ENCODE measurements at places on chromosomes 12 and 14.

GRCh38 chr12:84435682-84436081 lies 476.9 kb downstream of the SLC6A15 start:
- no peak for DNase-seq

DNA sequence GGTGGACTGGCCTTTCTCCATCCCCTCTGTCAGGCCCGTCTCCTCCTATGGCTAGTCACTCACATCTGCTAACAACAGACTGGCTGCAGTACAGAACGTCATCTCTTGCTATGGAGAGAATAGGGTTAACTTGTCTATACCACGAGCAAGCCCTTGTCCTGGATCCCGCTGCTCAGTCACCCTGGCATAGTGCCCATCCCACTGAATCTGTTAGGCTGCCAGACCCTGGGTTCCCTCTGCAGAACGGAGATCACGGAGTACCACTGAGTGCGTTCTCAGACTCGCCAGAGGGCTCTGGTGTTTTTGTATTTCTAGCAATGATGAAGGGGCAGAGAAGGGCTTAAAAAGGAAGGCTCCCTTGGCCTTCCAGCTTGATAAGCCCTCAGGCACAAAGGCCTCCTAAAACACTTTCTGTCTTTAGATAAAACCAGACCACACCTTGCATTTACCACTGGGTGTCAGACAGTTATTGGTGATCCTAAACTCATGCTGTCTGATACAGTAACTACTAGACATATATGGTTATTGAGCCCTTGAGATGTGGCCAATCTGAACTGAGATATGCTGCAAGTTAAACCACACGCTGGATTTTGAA lies 6.3 kb upstream of the NRIP2 start:
- no peak for DNase-seq

- DNase-seq: no peak
These were observed 65.6 kb upstream of the RPL10L start for GRCh38 chr14:46717211-46717610.

- no peak for DNase-seq
These were observed 11.2 kb downstream of the HHIPL1 start for GRCh38 chr14:99656171-99656570.

GRCh38 chr14:93146119-93146518 lies 30.4 kb upstream of the ITPK1 start:
- no peak for DNase-seq

DNA sequence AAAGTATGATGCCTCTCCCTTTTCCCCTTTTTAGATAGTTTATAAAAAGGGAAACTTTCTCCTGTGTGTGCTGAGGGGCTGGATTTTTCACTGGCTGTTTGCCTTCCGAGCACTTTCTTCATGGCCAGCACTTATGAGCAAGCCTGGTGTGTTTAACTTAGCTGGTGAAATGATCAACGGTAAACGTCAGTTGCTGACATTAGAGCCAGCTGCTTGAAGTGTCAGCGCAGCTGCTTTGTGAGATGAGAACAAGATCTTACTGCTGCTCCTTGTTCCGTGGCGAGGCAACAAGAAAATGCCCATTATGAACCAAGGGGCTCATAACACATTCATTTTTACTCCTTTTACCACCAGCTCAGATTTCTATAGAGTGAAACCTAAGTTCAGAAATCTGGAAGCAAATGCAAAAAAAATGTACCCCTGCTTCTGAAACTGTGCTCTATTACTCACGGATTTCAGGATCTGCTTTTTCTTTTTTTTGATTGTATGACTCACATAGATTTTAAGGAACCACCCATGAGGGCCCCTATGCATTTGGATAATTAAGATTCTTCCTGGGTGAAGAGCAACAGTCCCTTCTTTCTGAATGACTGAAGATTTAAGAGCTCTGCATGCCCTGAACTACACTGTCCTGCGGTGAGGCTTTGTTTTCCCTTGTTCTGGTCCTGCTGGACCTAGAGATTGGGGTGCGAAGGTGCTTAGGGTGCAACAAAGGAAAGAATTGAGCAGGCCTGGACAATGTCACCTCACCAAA lies 74.3 kb upstream of the CPM start:
- DNase-seq: peak; percentile 72

- no peak for DNase-seq
These were observed 5.2 kb downstream of the AVIL start for GRCh38 chr12:57813111-57813970.

GRCh38 chr14:25400607-25401206 lies 350.8 kb upstream of the STXBP6 start:
- peak; percentile 81 for DNase-seq

GRCh38 chr12:44158746-44159145 lies 322.9 kb downstream of the TMEM117 start:
- DNase-seq: peak; percentile 64

- no peak for DNase-seq
These were observed 18.9 kb downstream of the BCAT1 start for GRCh38 chr12:24929953-24930352.

GRCh38 chr12:75553398-75553797 lies 42.0 kb upstream of the KRR1 start:
- DNase-seq: peak; percentile 66

GRCh38 chr12:62772416-62772955 lies 162.5 kb downstream of the PPM1H start:
- no peak for DNase-seq

DNA sequence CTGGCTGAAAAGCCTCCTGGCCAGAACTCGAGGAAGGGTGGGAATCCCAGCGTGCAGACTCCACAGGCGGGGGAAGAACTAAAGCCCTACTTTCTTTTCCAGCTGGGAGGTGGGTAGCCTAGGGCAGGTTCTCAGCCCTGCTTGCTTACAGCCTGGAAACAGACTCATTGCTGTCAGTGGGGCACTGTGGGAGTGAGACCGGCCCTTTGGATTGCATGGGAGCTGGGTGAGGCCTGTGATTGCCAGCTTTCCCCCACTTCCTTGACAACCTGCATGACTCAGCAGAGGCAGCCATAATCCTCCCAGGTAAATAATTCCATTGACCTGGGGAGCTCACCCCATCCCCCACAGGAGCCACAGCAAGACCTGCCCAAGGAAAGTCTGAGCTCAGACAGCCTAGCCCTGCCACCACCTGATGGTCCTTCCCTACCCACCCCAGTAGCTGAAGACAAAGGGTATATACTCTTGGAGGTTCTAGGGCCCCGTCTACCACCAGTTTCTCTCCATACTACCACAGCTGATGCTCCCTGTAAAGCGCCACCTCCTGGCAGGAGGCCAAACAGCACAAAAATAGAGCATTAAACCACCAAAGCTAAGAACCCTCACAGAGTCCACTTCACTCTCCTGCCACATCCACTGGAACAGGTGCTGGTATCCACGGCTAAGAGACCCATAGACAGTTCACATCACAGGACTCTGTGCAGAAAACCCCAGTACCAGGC lies 294.1 kb downstream of the SEC23A start:
- DNase-seq: peak; percentile 80

DNA sequence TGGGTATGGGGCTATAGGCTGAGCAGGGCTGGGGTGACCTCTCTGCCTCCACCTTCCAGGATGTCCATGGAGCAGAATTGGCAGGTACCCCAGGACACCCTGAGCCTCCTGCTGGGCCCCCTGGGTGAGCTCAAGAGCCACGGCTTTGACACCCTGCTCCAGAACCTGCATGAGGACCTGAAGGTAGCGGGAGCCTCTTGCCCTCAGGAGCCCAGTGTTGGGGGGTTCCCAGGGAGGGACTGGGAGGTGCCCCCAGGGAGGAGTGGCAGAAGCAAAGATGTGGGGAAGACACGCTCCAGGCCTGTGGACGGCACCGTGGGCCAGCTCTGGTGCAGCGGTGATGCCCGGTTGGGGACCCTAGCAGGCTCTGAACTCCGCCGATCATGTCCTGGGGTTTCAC lies 8.3 kb downstream of the TNFAIP2 start:
- DNase-seq: no peak

- DNase-seq: no peak
These were observed 49.5 kb downstream of the SLC2A13 start for GRCh38 chr12:40056373-40056772.
